ENCODE measurements at places on chromosomes 3 and 15.

GRCh38 chr15:93382200-93382820, 293.3 kb upstream of the RGMA start:
- no peak for DNase-seq
- H3K4me1 ChIP-seq = no peaks in the 10 kb centered on the region
- H3K27me3 ChIP-seq = peaks cover 17% of the 10 kb centered on the region
- no peaks in the 10 kb centered on the region for H3K36me3 ChIP-seq
- no peak overlapping the region for H3K27ac ChIP-seq
- H3K4me3 ChIP-seq = no peak overlapping the region

GRCh38 chr3:116338713-116339112, 106.6 kb downstream of the LSAMP start:
- H3K4me3 ChIP-seq = no peak overlapping the region
- H3K4me1 ChIP-seq = no peaks in the 10 kb centered on the region

- no peaks in the 10 kb centered on the region for H3K27me3 ChIP-seq
- DNase-seq = no peak
- no peak overlapping the region for H3K4me3 ChIP-seq
- no peak overlapping the region for H3K27ac ChIP-seq
Measured at GRCh38 chr3:175777495-175777894, 918.4 kb downstream of the NAALADL2 start.

- no peaks in the 10 kb centered on the region for H3K27me3 ChIP-seq
- H3K4me1 ChIP-seq = no peaks in the 10 kb centered on the region
- H3K36me3 ChIP-seq = no peaks in the 10 kb centered on the region
Measured at GRCh38 chr3:143266927-143267326, 147.4 kb downstream of the CHST2 start.

GRCh38 chr15:41562784-41563198, 3.8 kb downstream of the TYRO3 start:
- H3K27ac ChIP-seq = no peak overlapping the region
- DNase-seq = no peak
- no peaks in the 10 kb centered on the region for H3K27me3 ChIP-seq
- H3K36me3 ChIP-seq = no peaks in the 10 kb centered on the region

GRCh38 chr3:53483821-53484220, 10.6 kb upstream of the CACNA1D start:
- no peak overlapping the region for H3K4me3 ChIP-seq
- H3K27me3 ChIP-seq = peaks cover 34% of the 10 kb centered on the region
- no peak overlapping the region for H3K27ac ChIP-seq
- no peaks in the 10 kb centered on the region for H3K4me1 ChIP-seq

- no peak overlapping the region for H3K27ac ChIP-seq
- no peak overlapping the region for H3K4me3 ChIP-seq
- no peaks in the 10 kb centered on the region for H3K4me1 ChIP-seq
- no peaks in the 10 kb centered on the region for H3K27me3 ChIP-seq
Measured at GRCh38 chr15:101316529-101316928, 21.5 kb upstream of the SNRPA1 start.

DNA sequence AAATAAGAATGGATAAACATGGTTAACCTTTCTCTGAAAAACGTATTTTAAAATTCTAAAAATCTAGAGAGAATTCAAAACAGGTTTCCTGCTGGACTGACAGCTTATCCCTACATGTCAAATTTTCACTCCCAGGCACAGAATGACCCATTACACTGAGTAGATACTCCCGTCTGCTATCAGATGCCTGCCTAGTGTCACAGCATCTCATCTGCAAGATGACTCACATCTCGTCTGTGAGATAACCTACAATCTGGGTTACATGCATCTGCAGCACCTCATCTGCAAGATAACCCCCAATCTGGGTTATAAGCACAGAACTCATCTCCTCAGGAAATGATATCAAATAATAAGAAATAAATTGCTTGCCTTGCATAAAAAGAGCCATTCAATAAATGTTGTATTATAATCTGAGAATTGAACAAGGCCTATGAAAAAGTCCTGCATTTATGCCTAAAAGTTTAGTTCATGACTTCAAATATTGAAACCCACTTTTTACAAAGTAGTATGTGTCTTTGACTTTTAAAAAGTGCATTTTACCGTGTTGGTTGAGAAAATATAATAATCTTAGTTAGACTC, 188.3 kb upstream of the THBS1 start:
- H3K4me3 ChIP-seq = no peak overlapping the region
- H3K4me1 ChIP-seq = no peaks in the 10 kb centered on the region
- no peak for DNase-seq
- H3K36me3 ChIP-seq = no peaks in the 10 kb centered on the region
- no peaks in the 10 kb centered on the region for H3K27me3 ChIP-seq

DNA sequence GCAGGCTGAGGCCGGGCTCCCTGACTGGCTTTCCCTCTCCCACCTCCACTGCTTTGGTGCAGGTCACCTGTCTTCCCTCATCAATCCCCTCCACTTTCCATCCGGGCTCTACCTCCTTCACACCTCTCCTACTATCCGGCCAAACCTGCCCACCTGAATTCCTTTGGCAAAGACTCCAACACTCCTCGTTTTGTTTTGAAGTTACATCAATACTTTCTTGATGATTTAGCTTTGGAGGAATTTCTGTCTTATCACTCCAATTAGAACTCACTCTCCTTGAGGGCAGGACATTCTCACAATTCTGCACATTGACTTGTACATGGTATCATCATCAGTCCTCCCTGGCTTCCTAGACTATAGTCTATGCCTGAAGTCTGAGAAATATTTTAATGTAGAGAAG, 20.4 kb downstream of the LDHAL6B start:
- H3K27ac ChIP-seq = peak overlapping the region; percentile 21
- no peak overlapping the region for H3K4me3 ChIP-seq
- peaks cover 25% of the 10 kb centered on the region for H3K36me3 ChIP-seq
- DNase-seq = no peak

DNA sequence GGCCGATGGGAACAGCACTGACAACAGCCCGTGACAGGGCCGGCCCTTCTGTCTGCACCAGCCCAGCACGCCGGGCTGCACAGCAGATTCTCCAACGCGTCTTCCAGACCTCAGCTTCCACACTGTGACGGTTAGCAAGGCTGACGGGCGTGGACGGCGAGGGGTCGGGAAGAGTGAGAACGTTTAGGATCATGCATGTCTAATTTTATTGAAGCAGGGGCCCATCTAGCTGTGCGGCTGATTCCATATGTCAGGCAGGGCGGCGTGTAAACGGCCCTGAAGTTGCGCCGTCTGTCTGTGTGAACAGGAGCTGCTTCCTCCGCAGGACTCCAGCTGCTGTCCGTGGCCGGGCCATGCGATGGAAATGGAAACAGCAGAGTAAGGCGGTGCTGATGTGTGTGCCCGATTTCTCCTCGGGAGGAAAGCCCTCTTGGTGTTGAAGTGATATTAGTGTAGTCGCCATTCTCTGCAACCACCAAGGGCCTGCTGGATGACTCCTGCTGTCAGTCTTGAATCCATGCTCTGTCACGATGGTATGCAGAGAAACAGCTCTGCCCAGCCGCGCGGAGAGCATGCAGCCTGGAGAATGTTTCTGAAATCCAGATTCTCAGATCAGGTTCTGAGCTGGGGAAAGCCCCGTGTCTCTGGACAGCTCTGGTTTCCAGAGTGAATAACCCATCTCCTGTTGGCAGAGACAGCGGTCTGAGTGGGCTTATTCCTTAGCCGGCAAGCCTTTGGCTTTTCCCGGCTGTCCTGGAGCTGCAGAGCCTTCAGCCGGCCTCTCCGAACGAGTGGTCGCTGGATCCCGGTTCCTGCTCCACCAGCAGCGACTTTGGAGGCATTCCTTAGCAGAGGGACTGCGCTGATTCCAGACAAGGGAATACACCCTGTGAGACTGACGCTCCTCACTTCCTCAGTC, 158.1 kb upstream of the UBE3A start:
- H3K4me3 ChIP-seq = peak overlapping the region; percentile 46
- no peaks in the 10 kb centered on the region for H3K4me1 ChIP-seq
- H3K36me3 ChIP-seq = no peaks in the 10 kb centered on the region
- no peaks in the 10 kb centered on the region for H3K27me3 ChIP-seq
- H3K27ac ChIP-seq = peak overlapping the region; percentile 50

DNA sequence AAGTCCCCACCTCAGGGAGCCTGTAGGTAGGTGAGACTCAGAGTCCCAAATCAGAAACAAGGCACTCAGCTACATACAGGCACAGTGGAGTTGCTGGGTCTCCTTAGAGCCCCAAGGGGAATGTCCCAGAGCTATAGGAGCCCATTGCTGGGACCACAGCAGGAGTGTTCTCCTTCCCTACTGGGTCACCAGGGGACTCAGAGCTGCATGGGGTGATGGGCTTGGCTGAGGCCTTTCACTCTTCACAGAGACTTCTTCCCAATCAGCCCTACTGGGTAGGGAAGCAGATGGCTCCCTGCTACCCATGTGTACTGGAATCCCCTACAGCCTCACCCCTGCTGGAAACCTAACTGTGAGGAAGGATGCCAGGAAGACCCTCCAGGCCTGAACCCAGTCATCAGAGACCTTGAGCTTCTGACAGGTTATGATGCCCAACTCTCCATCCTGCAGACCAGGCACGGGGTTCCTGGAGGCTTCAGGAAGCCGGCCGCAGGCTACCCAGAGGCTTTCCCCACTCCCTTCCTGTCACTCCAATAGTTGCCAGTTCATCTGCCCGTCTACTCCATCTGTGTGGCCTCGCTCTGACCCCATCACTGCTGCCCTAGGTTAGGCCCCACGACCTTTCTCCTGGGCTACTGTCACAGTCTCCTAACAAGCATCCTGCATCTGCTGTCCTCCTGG, 24.0 kb downstream of the RASGRF1 start:
- H3K4me1 ChIP-seq = no peaks in the 10 kb centered on the region
- H3K36me3 ChIP-seq = no peaks in the 10 kb centered on the region
- H3K4me3 ChIP-seq = no peak overlapping the region
- no peak for DNase-seq
- peaks cover 26% of the 10 kb centered on the region for H3K27me3 ChIP-seq
- H3K27ac ChIP-seq = no peak overlapping the region

Data from left ventricle myocardium inferior (tissue), 1 donor.